ENCODE measurements at places on chromosomes 2 and 18. TPM values are rescaled to one million over a fixed set of nuclear protein-coding genes. Genes with fewer than 3 reads are reported as not detected.

DNA sequence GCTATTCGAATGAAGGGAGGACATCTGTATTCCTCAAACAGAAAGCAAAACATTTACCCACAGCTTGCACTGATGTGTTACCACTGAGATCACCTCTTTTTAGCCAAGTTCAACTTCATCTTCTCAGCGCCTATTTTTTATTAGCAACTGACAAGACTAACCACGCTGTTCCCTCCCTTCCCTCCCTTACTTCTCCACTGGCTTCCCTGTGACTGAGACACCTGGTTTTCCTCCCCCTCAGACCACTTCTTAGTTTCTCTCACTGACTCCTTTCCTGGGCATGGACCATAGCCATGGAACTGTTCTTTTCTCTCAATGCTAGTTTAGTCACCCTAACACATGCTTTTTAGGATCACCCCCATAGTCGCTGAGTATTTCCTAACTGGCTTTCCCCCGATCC, 3.3 kb downstream of the L3MBTL4 start:
- no peak for DNase-seq

DNA sequence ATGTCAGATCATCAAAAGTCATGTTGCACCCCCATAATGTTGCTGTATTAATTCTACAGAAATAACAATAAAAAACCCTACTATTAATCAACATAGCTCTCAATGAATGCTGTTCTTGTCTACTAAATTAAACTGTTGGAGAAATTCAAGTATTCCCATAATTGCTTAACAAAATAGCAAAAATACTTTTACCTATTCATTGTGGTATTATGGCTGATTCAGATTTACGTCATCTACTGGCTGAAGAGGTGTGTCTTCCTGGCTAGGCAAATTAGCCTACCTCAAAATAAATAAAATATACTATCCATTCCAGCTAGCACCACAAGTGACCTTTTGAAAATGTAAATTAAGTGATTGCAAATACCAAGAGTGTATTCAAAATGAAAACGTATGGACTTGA, 249.4 kb downstream of the MEIS1 start:
- DNase-seq: no peak

DNA sequence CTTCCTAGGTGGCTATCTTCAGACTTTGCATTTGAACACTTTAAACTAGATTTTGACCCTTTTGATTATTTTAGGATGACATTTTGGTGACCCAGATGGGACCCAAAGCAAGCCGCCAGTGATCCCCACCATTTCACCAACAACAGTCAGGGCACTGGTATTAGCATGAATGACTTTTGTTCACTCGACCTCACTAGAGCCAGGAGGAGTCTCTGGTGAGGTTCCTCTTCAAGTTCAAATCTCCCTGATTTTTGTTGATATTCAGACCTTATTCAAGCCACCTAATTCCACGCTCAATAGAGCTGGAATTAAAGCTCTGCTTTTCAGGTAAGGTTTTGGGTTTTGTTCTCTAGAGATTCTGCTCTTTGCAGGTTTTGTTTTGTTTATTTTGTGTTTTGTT, 202.3 kb downstream of the MREG start:
- DNase-seq: no peak

GRCh38 chr2:176135035-176135440, 5.5 kb downstream of the HOXD8 start:
- no peak for DNase-seq

DNA sequence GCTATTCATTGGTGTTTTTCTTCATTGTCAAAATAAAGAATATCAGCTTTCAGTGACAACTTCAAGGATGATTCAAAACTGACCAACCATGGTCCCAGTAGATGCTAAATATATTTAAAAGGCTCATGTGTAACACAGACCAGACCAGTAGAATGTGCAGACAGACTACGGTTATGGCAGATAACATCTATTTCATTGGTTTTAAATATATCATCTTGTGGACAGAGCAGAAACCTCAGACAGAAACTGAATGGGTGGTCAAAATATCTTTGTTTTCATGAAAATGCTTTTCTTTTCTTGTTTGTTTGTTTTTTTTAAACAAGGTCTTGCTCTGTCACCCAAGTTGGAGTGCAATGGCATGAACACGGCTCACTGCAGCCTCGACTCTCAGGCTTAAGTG, 107.4 kb upstream of the CREB1 start:
- no peak for DNase-seq

The RNF144A gene
- total RNA-seq: 18.7 TPM

The PDE11A gene
- total RNA-seq: 1.0 TPM

The GAD1 gene
- not detected for total RNA-seq

The FOXD4L1 gene
- total RNA-seq: 0.17 TPM

The SERPINB13 gene
- not detected for total RNA-seq

The ZBTB7C gene
- 56.6 TPM for total RNA-seq
